GM04504 (cell line): ENCODE measurements at places on chromosomes 3 and 15.
A peak's percentile ranks its signal among the peaks of the same experiment; 100 is the strongest.

DNA sequence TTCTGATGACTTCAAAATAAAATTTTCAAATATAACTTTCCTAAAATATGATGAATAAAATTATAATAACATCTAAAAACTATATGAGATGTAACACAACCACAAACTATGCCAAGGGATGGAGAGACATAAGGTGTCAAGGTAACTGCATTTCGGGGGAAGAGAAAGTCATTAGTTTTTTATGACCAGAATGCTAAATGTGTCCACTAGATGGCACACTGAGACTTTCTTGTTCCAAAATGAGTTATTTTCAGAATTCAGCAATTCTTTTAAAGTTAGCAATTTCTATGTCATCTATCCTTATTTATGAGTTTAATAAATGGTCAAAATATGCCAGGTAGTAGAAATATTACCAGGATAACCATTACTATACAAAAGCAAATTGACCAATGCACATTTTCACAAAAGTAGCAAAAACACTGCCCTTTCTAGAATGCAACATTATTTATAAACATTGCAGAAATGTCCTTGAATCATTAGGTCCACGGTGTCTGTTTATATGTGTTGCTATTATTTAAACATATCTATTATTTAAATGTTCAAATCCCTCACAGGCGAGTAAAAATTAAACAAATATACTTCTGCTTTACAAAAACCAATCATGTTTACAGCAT lies 374.2 kb downstream of the PLCL2 start:
- DNase-seq: peak; percentile 10

DNA sequence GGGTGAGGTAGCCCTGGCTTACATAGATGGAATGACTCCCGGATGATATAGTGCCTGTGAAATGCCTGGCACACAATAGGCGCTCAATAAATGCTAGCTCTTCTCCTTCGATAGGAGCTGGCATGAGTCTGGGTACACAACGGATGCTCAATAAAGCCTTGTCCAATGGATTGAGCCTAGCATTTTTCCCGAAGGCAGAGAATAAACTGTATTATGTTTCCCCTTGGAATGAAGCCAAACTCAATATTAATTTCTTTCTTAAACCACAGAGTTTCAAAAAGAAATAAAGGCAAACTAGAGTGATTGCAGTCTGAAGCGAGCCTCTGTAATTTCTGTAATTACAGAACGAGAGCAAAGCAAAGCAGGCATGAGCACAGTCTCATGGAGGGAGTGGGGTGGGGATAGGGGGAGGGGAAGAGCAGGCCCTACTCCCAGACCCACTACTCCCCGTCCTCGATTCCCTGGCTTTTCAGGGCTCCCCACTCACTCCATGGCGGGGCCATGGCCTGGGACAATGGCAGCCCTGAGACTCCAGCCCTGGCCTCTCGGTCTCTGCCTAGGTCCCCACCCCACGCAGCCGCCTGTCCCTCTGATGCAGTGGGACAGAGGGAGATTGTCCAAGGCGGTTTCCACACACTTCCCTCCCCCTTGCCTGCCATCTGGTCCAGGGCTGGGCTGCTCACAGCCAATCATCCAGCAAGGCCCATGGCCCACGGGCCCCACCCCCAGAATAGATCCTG lies 18.0 kb downstream of the SLC6A1 start:
- DNase-seq: no peak

GRCh38 chr3:178155521-178155920 lies 380.7 kb upstream of the KCNMB2 start:
- no peak for DNase-seq

GRCh38 chr15:51267051-51267702 lies 71.2 kb downstream of the CYP19A1 start:
- no peak for DNase-seq

DNA sequence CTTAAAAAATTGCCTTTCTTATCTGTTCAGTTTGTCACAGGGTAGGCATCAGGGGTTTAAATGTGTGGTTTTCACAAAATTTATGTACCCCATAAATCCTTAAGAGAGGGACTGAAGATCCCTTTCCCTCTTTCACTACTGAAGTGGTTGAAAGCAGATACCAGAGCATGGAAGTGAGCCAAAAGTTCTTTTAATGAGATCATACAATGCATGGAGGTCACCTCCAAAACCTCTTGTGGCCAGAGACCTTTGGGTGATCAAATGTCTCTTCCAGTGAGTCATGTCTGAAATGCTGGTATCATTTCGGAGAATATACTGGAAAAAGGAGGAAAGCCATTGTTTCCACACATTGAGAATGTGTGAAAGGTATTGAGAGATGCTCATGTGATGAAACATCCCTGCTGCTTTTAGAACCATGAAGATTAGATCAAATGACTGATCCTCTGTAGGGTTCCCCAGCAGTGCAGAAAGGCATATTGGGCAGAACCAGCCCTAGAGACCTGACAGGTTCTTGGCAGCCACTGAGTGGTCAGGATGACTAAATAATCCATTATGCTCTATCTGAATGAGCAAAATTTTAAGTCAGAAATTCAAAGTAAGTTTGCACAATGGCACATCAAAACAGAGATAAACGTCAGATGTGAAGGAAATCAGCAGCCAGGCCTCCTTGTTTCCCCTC lies 165.8 kb upstream of the SLC2A2 start:
- peak; percentile 43 for DNase-seq

- DNase-seq: no peak
Observed at GRCh38 chr3:170189398-170190256, 8.1 kb upstream of the PHC3 start.

DNA sequence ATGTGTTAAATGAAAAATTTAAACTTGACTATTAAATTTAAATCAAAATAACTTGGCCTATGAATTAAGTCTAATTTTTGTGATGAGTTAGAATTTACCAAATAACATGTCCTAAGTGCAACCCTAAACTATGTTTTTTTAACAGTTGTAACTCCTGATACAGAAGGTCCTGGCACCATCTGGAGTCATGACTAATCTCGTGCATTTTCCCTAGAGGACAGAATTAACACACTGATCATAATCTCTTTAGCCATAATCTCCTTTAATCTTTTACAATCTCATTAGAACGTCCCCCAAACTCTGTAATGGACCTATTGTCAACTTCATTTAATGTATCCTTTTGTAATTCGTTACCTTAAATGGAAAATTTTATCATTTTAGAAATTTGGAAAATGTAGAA lies 100.6 kb downstream of the SUCNR1 start:
- DNase-seq: no peak

- DNase-seq: no peak
Observed at GRCh38 chr3:141074529-141074928, 23.4 kb downstream of the SPSB4 start.

DNA sequence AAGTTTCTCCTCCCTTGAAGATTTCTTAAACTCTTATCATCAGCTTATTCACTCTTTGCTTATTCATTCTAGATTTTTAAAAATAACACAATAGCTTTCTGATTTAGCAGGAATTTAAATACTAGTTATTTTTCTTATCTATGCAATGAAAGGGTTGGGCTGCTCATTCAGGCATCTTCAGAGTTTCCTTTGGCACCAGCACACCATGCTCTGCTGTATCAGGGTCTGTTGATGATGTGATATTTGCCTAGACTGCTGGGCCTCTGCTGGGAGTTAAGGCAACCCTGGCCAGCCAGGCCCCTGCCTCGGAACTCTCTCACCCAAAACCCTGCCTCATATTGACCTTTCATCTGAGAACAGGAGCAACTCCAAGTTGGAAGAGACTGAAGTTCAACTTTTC lies 35.0 kb downstream of the DRD3 start:
- DNase-seq: no peak

GRCh38 chr3:122092460-122093165 lies 37.5 kb downstream of the CD86 start:
- DNase-seq: no peak

DNA sequence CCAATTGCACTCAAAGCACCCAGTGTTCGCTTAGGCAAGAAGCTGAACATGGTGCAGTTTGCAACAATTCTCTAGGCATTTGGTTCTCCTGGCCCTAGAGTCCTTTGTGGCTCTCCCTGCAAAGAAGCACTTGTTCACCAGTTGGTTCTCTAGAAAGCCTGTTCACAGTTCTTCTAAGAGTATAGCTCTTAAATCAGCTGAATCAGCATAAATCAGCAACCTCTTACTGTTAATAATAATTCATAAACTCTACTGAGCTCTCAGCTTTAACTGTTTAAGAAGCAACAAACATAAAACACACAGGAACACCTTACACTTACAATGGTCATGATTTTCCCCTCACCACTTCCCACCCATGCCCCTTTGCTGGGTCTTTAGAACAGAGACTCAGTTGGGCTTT lies 56.8 kb upstream of the PPP2R3A start:
- no peak for DNase-seq
